ENCODE measurements at places on chromosomes 3 and 15.

DNA sequence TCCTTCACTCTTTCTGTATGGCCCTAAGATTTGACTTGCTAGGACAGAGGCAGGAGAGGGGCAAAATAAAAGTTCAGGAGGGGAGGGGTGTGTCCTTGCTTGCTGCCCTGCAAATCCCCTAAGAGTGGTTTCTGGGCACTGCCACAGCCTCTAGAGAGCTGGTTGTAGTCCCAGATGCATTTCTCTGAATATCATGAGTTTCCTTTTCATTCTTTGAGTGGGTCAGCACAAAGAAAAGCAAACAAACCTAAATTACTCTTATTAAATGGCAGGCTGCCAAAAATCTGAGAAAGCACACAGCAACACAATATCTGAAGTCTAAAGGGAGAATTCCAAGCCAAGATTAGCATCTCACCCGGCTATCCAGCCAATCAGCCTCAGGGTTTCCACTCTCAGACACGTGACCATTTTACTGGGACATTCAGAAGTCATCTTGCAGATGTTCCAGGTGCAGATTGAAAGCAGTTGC lies 919.3 kb downstream of the TUSC7 start:
- DNase-seq: peak; percentile 44

DNA sequence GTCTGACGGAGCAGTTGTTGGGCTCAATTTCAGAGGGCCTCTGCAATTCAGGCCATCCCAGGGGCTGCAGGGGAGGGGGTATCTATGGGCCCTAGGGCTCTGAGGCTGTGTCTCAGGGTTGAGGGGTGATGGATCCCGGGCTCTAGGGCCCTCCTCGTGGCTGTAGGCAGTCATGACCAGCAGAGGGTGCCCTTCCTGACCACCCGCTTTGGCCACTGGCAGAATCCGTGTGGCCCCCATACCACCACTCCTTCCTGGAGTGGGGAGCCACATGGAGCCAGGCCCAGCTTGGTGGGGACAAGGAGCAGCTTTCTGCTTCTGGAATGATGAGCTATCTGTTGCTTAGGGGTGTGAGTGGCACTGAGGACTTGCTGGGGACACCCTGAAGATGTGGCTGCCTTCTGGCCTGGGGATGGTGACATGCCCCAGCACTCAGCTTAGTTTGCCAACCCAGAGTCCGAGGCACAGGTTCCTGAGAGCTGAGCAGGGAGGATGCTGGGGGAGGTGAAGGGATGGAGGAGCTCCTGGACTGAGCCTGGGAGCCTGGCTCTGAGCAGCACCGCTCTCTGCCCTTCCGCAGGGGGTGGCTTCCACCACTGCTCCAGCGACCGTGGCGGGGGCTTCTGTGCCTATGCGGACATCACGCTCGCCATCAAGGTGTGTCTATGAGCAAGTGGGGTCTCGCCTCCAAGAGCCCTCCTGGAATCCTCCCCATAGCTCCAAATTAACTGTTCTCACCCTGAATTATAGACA lies 20.2 kb downstream of the HDAC11 start:
- no peak for DNase-seq

GRCh38 chr15:59548501-59549226 lies 62.9 kb upstream of the GCNT3 start:
- DNase-seq: no peak

GRCh38 chr3:150271591-150271960 lies 136.5 kb upstream of the TSC22D2 start:
- no peak for DNase-seq

DNA sequence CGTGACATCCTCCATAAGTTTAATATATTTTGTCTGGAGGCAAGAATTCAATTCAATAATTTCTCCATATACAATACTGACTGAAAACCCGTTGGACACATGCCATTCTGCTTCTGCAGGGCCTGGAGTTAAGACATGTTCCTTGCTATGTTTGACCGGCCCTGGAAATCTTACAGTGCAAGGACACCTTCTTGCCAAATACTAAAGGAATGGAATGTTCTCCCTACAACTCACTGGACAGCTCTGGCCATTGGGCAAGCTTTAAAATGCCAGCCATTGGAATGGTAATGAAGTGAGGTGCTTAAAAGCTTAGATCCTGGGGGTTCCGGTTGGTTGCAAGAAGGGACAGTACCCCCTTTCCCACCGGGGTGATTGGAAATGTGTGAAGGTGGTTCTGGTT lies 329.8 kb upstream of the PROK2 start:
- no peak for DNase-seq

- no peak for DNase-seq
Measured at GRCh38 chr15:29003840-29004233, 118.1 kb downstream of the APBA2 start.

All from non-pigmented ciliary epithelial cell (primary cell).